ENCODE measurements at places on chromosomes 5 and 9.

GRCh38 chr5:133664422-133664821 lies 52.1 kb upstream of the FSTL4 start:
- no peak for DNase-seq

DNA sequence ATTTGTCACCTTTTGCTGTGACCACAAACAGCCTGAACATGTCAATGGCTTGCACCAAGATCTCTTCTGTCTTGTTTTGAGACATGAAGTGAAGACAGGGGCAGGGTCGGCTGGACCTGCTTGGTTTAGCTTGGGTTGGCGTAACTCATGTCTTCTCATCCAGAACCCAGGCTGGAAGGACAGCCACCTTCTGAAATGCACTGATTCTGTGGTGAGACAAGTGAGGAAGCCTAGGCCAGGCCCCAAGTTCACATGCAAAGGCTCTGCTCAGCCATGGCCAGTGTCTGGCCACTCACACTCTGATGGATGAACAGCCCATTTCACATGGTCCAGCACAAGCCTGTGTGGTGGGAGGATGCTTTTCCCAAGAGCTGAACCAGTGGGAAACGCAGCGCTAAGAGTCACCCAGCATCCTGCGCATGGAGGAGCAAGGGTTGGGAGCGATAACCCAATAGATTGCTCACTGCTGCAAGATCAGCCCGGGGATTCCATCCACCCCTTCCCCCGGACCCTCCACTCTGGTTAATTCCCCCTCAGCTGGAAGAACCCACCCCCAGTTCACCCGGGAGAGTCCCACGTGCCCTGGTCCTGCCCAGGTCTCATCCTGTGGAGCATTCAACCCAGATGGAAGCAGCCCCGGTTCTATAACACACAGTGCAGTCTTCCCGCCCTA lies 16.2 kb upstream of the MED10 start:
- no peak for DNase-seq

- DNase-seq: no peak
Measured at GRCh38 chr5:87581661-87582060, 168.9 kb upstream of the CCNH start.

- peak; percentile 92 for DNase-seq
Measured at GRCh38 chr9:133862585-133863256, 124.6 kb upstream of the SARDH start.

DNA sequence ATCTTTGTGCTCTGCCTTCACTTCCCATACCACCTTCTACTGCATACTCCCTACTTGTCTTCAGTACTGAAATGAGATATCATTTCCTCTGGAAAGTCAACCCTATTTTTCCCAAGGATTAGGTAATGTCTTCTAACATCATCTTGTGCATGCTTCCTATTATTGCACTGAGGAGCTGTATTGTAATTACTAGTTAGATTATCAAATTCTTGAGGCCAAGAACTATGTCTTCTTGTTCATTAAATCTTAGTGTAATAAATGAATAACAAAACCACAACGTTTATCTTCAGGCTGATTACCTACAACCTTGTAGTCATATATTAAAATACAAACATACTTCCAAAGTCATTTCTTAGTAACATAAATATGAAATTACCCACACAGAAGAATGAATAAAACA lies 87.9 kb upstream of the POU5F2 start:
- no peak for DNase-seq

- DNase-seq: no peak
Measured at GRCh38 chr5:131277875-131278740, 14.3 kb downstream of the CDC42SE2 start.

GRCh38 chr9:92608909-92609445 lies 61.0 kb downstream of the IPPK start:
- no peak for DNase-seq

GRCh38 chr5:9543311-9543920 lies 2.5 kb downstream of the SEMA5A start:
- no peak for DNase-seq

- no peak for DNase-seq
Measured at GRCh38 chr5:2894316-2894715, 142.8 kb upstream of the IRX2 start.
